Mesendoderm (in vitro differentiated cells): ENCODE measurements at places on chromosomes 16 and 17.

- H3K27ac ChIP-seq: no peak overlapping the region
- DNase-seq: no peak
- no peak overlapping the region for H3K4me3 ChIP-seq
- H3K27me3 ChIP-seq: no peaks in the 10 kb centered on the region
- peaks cover 24% of the 10 kb centered on the region for H3K4me1 ChIP-seq
Observed at GRCh38 chr17:78377858-78378224, 608 bp upstream of the PGS1 start.

GRCh38 chr17:32519228-32520103 lies 32.7 kb downstream of the CDK5R1 start:
- H3K27ac ChIP-seq: peak overlapping the region; percentile 95
- peaks cover 24% of the 10 kb centered on the region for H3K4me1 ChIP-seq

DNA sequence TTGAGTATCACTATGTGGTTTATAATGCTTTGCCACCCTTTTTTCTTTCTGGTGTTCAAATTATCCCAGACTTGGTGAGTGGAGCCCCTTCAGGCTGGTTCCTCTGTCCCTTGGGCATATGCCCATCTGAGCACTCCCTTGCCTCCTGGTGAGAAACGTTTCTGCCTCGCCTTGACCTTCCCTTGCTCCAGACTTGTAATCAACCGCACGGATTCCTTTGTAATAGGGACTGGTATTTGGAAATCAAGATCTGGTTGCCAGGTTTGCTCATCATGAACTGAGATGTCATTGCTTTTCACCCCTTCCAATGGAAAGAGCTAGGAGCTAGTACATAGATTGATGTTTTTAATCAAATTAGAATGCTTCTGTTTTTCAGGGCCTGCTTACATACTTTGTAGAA lies 43.7 kb downstream of the SEC14L1 start:
- H3K27ac ChIP-seq: no peak overlapping the region
- no peak for DNase-seq
- no peaks in the 10 kb centered on the region for H3K27me3 ChIP-seq
- no peaks in the 10 kb centered on the region for H3K4me1 ChIP-seq
- no peak overlapping the region for H3K4me3 ChIP-seq
- no peaks in the 10 kb centered on the region for H3K36me3 ChIP-seq

- H3K36me3 ChIP-seq: peaks cover 14% of the 10 kb centered on the region
- H3K4me3 ChIP-seq: no peak overlapping the region
- H3K27me3 ChIP-seq: no peaks in the 10 kb centered on the region
- H3K27ac ChIP-seq: no peak overlapping the region
- DNase-seq: no peak
- no peaks in the 10 kb centered on the region for H3K4me1 ChIP-seq
Observed at GRCh38 chr16:71917900-71918299, 22.6 kb downstream of the IST1 start.

- no peak overlapping the region for H3K27ac ChIP-seq
- H3K36me3 ChIP-seq: no peaks in the 10 kb centered on the region
- peaks cover 2% of the 10 kb centered on the region for H3K4me1 ChIP-seq
- no peak overlapping the region for H3K4me3 ChIP-seq
- DNase-seq: peak; percentile 29
Observed at GRCh38 chr17:77572065-77572601, 386.4 kb upstream of the TNRC6C start.

DNA sequence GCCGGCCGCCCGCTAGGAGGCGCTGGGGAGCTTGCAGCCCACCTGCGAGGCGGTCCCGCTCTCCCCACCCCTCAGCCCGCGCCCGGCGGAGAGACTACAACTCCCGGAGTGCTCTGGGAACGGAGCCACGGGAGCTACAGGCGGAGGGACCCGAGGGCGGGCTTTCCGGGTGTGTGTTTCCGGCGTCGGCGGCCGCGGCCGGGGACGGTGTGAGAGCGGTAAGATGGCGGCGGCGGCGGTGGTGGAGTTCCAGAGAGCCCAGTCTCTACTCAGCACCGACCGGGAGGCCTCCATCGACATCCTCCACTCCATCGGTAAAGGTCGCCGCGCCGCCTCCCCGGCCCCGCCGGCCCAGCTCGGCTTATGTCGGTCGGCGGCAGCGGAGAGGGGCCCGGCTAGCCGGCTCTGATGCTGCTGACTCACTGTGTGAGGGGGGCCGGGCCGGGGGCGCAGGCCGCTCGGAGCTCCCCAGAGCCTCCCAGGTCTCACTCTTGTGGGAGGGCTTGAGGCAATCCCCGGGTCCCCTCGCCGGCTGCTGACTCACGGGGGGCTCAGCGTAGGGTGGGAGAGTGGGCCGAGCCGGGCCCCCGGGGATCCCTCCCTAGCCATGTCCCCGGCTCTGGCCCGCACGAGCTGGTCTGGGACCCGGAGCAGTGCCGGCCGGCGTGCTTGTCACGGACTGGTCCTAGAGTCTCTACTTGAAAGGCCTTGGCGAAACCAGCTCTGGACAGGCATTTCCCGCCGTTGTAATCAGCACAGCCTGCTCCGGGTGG lies at the start of gene PSMD11:
TSS of gene PSMD11 (plus strand) at position 210 of the 773 bp plus-strand sequence. CDS start at position 224, 14 bp downstream.
- peak within 1 kb of the TSS; percentile 25 for H3K4me3 ChIP-seq
- no peaks in the 10 kb centered on the region for H3K4me1 ChIP-seq
- peak; percentile 99 for DNase-seq
- peak within 1 kb of the TSS; percentile 54 for H3K27ac ChIP-seq
- H3K27me3 ChIP-seq: no peaks in the 10 kb centered on the region
- no peaks in the 10 kb centered on the region for H3K36me3 ChIP-seq
